ENCODE measurements at places on chromosomes 1 and 21. TPM values are rescaled to one million over a fixed set of nuclear protein-coding genes. Genes with fewer than 3 reads are reported as not detected.

Gene LCE3D
- not detected for total RNA-seq

Gene ZSWIM5
- total RNA-seq, result 0.32 TPM

Gene SYNC
- total RNA-seq, result 108 TPM

Gene DNAI4
- total RNA-seq, result 8.4 TPM

Gene SMIM1
- 4.1 TPM for total RNA-seq

All from bronchial smooth muscle cell (primary cell).